NCI-H345 (cell line): ENCODE measurements at places on chromosomes 2 and 18.

- DNase-seq, result no peak
These were observed 261.2 kb upstream of the FSIP2 start for GRCh38 chr2:185477452-185477851.

DNA sequence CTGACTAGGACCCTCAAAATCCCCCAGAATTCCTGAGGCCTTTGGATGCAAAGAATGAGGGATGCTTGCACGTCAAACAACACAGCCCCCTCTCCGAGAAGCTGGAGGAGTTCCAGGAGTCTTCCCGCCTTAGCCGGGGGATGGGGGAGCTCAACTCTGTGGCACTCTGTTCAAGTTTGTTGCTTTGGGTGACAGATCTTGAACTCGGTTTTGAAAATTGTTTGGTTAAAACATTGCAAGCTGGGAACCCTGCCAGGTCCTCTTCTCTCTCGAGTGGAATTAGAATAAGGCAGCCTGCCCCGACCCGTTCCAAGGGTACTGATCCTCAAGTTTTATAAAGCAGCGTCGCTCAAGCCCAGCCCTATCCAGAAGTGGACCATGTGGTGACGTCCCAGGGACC is 244.1 kb downstream of the LOXHD1 start:
- peak; percentile 72 for DNase-seq

- DNase-seq, result no peak
These were observed 185.5 kb upstream of the FN1 start for GRCh38 chr2:215621381-215621780.

DNA sequence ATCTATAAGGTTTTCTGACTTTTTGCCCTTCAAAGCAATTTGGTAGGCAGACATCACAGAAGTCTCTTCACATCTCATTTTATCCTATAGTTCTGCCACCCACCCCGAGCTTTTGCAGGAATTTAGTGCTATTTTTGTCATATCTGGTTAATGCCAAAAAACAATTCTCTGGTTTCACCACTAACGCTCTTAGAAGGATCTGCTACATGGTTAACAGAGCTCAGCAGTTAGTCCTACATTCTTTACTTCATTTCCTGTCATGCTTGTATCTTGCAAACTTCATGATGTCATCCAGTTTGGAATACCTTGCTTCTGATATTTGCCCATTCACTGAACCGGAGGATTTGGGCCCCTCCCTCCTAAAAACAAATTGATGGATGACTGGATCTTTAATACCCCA is 116.8 kb upstream of the SERPINE2 start:
- no peak for DNase-seq

- DNase-seq, result no peak
These were observed 58.7 kb upstream of the TWSG1 start for GRCh38 chr18:9275890-9276289.

GRCh38 chr18:60599267-60599666 is 226.7 kb upstream of the MC4R start:
- DNase-seq, result no peak
